ENCODE measurements at places on chromosomes 3 and 15.

DNA sequence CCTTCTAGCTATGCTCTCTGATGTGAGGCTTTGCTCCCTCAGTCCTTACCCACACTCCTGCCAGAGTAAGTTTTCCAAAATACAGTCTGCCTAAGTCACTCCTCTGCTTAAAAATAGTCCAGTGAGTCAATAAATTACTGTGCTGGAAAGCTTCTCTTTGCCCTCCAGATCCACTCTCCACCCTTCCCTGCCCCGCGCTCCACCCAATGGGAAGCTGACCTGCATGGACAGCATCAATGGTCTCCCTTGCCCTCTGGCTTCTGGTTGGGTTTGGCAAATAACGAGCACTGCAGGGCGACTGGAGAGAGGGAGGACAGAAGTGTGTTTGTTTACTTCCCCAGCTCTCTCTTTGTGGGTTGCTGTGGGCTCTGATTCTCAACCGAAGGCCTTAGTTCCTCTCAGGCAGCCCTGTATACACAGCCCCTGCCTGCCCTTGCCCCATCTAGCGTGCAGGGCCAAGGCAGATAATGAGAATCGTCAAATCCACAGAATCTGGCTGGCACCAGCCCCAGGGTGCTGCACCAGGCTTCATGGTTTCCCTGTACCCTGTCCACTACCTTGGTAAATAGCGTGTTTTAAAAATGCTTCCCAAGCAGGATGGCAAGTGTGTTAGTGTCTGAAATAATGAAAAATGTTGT lies 110.4 kb downstream of the ADAMTSL3 start:
- no peak for DNase-seq

- DNase-seq = no peak
Measured at GRCh38 chr15:79872358-79873017, 24.3 kb downstream of the MTHFS start.

GRCh38 chr3:64259636-64260035 lies 34.4 kb upstream of the PRICKLE2 start:
- DNase-seq = no peak

DNA sequence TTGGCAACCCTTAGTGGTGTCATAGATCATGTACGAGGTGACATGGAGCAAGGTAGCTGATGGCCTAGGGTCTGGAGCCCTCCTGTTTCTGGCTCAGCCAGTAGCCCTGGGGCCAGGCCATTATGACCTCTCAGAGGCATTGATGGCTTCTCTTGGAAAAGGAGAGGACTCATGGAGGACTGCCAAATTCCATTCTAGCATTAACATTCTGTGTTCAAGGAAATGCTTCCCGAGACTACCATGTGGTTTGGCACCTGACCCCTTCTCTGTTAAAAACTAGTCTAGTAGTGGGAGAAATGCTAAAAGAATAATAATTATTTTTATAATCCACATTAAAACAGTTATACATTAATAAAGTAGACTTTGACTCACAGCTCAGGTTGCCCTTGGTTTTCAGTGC lies 40.2 kb upstream of the ADAMTSL3 start:
- no peak for DNase-seq

DNA sequence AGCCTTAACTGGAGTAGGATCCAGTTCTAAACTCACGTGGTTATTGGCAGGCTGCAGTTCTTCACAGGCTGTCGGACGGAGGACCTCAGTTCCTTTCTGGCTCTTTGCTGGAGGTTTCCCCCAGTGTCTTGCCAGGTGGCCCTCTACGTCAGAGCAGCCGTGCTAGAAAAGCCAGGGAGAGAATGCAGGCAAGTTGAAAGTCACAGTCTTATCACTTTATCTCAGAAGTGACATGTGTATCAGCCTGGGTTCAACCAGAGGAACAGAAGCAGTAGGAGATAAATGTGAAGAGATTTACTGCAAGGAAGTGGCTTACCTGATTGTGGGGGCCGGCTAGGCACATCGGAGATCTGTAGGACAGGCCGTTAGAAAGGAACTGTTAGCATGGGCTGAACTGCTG lies 125.3 kb upstream of the BNIP2 start:
- no peak for DNase-seq

GRCh38 chr3:10169000-10169496 lies 4.3 kb downstream of the IRAK2 start:
- DNase-seq = no peak

GRCh38 chr15:62209821-62210220 lies 44.7 kb upstream of the C2CD4B start:
- no peak for DNase-seq

DNA sequence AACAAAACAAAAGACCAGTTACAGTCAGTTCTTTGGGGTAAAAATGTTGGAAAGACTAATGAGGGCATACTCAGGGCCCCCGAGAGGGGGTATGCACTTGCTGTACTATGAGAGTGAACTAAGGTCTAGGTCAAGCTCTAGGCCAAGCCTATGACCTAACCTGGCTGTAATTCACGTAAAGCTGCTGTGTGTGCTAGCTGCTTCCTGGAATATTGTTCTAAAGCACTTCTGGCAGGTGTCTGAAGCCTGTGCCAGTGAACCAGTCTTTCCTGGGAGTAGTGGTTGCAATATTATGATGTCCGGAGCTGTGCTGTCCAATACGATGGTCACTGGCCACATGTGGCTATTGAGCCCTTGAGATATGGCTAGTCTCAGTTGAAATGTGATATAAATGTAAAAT lies 13.1 kb upstream of the CX3CR1 start:
- no peak for DNase-seq

GRCh38 chr3:8981296-8981695 lies 18.0 kb upstream of the RAD18 start:
- no peak for DNase-seq

DNA sequence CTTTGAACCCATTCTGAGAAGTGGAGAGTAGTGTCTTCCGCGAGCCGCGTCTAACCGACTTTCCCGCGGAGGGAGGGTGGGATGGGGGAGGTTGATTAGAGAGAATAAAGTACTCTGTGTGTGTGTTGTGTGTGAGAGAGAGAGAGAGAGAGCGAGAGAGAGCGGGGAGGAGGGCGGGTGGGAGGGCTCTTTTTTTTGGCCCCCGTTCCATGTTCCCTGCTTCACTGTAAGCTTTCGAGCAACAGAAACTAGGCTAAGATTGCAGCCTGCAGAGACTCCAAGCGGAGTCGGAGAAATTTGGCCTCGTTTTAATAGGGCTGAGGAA lies 1.6 kb upstream of the MEIS2 start:
- no peak for DNase-seq

DNA sequence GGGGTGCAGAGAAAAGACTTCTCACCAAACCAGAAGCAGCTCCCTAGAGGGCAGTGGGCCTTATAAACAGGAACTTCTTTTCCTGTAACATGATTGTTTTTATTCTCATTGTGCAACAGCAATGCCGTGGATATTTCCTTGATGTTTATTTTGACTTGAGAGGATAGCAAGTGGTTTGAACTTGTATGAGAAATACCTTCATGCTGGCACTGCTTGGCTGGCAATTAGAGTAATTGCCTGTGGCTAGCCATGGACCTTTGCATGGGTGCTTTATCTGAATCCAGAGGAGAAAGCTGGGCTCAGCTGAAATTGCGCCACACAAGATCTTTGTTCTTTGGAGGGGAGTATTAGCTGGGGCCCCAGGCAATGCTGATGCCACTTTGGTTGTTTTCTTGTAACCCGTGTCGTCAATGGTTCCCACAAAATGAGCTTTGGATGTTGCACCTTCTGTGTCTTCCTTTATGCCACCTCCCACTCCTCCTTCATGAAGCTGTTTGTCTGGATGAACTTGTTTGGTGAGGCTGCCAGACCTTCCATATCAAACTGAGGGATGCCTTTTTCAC lies 37.9 kb downstream of the CMTM8 start:
- DNase-seq = no peak

DNA sequence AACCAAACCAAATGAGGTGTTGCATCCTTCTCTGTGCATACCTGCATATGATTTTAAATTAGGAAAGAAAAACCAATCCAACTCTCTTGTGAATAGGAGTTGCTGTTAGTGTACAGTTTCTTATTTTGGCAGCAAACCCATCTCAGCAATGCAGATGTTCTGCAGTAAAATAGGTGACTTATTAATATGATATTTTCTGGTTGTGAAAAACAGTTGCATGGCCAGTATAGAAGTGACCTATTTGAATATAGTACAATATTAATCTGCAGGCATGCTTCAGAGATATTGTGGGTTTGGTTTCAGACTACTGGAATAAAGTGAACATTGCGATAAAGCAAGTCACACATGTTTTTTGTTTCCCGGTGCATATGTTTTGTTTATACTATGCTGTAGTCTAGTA lies 42.2 kb downstream of the AKAP13 start:
- no peak for DNase-seq

DNA sequence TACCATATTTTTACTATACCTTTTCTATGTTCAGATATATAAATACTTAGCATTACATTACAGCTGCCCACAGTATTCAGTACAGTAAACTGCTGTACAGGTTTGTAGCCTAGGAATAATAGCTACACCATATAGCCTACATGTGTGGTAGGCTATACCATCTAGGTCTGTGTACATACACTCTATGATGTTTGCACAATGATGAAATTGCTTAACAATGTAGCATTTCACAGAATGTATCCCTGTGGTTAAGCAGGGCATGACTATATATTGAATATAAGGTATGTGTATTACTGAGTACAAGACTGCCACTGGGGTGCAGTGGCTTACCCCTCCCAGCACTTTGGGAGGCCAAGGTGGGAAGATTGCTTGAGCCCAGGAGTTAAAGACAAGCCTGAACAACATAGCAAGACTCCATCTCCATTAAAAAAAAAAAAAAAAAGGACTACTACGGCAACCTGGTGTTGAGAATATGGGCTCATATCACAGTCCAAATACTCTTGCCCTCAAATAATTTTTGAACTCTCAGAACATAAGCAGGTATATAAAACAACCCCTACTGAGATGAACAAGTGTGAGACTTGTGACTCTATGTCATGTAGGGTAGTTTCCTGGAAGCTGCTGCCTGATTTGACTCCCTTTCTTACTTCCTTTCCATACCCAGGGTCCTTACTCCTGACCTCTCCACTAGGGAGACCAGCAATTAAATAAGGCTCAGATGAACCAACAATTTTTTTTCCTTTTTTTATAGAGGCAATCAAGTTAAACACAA lies 4.8 kb downstream of the PPP1R14D start:
- DNase-seq = no peak

GRCh38 chr3:133506215-133506901 lies 67.1 kb upstream of the CDV3 start:
- DNase-seq = no peak

- DNase-seq = no peak
Measured at GRCh38 chr3:197580253-197580691, 24.5 kb upstream of the BDH1 start.

- no peak for DNase-seq
Measured at GRCh38 chr3:126304291-126304690, 52.9 kb downstream of the KLF15 start.

DNA sequence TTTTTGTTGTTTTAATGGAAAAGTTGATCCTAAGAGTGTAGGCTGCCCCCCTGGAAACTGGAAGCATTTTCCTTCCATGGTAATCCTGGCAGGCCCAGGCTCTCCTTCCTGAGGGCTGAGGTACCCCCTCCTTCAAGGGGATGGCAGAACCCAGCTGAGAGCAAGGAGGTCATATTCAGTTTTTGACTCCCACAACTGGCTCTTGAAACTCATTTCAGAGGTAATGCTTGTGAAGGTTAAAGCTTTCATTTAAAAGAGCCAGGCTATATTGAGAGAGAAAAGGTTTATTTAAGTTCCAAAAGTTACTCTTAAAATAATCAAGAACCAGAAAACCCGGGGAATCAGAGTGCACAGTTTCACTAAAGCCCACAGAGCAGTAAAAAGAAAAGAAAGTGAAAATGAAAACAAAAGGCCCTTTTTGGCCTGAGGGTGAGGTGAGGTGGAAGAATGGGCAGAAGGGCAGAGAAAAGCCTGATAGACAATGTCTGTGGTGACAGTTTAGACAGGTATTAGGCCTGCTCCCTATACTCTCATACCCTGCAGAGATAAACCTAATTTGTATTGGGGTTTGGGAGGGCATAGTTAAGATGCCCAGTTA lies 47.0 kb upstream of the RBP1 start:
- DNase-seq = no peak

GRCh38 chr15:41501191-41501917 lies 7.7 kb downstream of the ITPKA start:
- no peak for DNase-seq
